ENCODE measurements at places on chromosomes 3 and 15. TPM values are rescaled to one million over a fixed set of nuclear protein-coding genes. Genes with fewer than 3 reads are reported as not detected.

- DNase-seq, result no peak
These were observed 23.5 kb downstream of the MYH15 start for GRCh38 chr3:108486941-108487340.

DNA sequence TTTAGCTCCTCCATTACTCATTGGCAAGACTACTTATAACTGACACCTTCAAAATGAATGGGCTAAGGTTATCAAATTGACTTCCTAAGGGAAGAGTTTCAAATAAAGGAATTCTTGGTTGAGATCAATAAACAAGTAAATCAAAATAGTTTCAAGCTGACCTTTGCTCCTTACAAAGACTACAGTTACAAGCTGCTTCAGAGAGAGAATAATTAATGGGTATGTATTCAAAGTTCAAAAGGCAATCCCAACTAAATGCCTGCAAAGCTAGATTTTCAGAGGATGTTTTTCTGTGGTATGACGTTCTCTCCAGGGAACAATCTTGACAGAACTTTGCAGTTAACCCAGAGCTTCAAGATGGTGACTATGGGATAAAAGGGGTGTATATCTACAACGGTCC, 153.7 kb downstream of the SUCLG2 start:
- no peak for DNase-seq

DNA sequence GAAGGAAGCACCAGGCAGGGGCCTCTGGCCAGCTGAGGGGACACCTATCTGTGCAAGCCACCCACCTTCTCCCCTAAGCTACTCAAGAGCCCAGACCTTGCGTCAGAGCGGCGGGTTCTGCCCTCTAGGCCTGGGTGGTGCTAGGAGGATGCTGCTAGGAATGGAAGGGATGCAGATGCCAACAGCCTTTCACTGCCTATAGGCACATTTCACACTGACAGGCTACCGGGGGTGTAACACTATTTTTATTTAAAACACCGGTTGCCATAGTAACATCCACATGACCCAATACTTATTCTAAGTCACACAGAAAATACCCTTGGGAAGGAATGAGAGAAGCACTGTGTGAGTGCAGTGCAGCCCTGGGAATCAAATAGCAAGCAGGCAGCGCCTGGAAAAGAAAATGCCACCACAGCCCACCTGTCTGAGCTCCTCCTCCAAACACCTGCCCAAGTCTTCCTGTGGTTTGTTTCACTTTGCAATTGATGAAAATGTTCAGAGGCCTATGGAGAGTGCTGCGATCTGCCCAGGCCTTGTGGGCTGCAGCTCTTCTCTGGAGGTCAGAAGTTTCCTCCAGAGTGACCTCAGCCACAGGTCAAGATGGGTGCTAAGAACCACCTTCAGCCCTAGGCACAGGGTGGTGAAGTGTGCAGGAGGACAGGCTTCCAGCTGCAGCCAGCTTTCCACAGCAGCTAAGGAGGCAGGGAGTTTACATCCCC, 113.5 kb upstream of the TOPAZ1 start:
- DNase-seq, result no peak

Gene IMPDH2
- total RNA-seq, result 127 TPM

DNA sequence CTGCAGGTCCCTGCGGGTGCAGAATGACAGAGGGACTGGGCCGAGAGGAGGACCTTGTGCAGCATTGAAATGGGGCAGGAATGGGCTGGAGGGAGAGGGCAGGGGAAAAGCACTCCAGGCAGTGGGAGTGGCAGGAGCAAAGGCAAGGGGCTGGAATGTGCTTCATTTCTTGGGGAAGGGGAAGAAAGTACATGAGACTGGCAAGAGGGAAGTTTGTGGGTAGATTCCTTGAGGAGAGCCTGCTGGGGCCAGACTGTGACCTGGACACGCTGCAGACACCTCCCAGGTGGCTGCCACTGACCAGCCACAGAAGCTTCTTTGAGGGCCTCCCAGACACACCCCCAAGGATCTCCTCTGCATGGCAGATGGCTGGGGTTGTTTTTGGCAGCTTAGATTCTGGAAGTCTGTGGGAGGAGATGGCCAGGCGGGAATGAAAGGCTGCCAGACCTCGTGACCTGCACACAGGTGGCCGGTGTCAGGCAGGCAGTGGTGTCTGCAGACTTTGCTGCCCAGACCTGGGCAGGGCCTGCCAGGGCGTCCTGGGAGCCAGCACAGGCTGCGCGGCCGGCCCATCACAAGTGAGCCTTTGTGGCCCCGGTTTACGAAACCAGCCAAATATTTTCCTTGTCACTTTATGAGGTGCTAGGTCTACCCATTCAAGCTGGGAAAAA, 53.1 kb downstream of the SPSB4 start:
- DNase-seq, result no peak

GRCh38 chr15:47968593-47968992, 152.2 kb upstream of the SLC24A5 start:
- no peak for DNase-seq

DNA sequence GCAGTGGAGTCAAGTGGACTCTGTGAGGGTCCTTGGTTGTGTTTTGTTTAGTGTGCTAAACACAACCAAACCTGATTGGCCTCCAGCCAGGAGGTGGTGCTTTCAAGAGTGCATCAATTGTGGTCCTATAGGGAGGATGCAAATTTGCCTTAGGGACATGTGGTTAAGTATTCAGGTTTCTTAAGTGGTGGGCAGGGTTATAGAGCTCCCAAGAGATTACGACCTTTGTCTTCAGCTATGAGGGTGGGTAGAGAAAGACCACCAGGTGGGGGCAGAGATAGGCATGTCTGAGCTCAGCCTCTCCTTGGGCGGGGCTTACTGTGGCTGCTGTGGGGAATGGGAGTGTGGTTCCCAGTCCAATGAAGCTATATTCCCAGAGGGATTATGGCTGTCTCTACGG, 186.6 kb downstream of the SQOR start:
- DNase-seq, result no peak
